NCI-H510A treated with DMSO at 0.1 percent for 48 hours (cell line): ENCODE measurements at places on chromosomes 6 and 20.
A peak's percentile ranks its signal among the peaks of the same experiment; 100 is the strongest.

GRCh38 chr20:11917663-11918062 is at the start of gene BTBD3:
Gene BTBD3, plus strand, starts transcription at chr20:11917893. Its CDS starts 383 bp downstream, at chr20:11918276.
- DNase-seq = peak; percentile 93

- no peak for DNase-seq
Observed at GRCh38 chr6:151353795-151354194, 37.6 kb downstream of the ZBTB2 start.

DNA sequence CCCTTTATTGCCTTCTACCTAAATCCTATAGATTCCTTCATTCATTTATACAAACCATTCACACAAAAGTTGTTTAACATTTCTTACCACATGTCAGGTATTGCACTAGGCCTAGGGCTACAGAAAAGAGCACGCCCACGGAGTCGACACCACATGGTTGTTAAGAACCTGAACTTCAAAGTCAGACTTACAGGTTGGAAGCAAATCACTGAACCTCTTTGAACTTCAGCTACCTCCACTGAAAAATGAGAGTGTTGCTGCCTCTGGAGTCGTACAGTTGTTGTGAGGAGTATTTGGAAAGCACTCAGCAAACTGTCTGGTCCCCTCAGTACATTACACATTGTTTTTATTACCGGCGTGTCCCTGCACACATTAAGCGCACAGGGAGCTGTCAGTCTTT is 3.3 kb upstream of the SLPI start:
- DNase-seq = no peak

DNA sequence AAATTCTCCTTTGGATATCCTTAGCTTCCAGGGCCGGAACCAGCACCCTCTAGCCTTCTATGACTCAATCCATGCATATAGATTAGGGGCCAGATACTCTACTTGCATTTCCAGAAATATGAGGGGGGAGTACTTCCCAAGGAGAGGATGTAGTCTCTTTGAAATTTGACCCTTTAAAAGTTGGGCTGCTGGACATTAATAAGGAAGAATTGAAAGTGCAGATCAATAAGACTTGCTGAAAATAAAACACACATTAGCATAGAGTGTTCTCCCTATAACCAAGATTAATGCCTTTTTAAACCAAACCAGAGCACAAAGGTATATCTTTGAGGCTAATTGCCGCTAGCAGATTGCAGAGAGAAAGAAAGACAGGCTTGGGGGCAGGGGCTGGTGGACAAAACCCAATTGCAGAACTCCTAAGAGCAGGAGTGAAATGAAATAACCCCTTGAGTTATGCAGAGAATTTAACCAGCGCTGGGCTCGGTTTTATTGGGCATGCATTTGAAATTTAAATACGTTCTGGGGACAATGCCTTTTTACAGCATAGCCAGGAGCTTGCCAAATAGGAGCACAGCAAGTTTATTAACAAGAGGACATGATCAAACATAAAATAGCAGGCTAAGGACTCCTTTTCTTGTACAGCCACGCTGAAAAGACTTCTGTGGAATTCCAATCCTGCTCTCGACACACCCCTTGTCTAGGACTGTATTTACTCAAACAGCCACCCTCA is 108.2 kb upstream of the SALL4 start:
- no peak for DNase-seq

- DNase-seq = peak; percentile 59
Observed at GRCh38 chr6:82597201-82597600, 233.6 kb downstream of the TPBG start.
